Stimulated activated CD4-positive, alpha-beta T cell treated with anti-CD3 and anti-CD28 coated beads, Interleukin-4, amount 100 ng/mL, for 4 hours (primary cell): ENCODE measurements at places on chromosomes 1 and 21.

GRCh38 chr1:187696073-187696472, 867.3 kb downstream of the PLA2G4A start:
- DNase-seq = no peak

DNA sequence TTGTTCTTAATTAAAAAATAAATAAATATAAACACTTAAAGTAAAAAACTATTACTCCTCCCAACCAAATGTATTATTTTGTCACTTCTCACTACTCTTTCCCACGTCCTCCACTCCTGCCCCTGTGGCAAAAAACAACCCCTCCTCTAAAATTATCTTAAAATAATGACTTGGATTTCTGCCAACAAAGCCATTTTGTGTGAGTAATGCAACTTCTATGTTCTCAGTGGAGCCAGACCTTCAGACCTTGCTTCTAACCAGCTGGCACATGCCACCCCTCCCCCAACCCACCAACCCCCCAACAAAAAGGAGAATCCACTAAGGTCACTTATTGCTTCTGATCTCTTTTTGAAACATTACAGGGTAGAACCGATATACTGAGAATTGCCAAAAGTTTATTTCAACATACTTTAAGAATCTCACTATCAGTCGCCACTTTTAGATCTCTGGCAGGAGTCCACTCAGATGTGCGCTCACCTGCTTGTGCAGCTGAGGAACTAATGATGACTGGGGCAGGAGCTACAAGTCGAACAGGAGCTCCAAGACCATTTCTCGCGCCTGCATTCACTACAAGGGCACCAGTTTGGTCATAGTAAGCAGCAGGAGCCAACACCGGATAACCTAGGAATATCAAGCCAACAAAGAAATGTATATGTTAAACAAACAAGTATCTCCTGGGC, 58.3 kb upstream of the SDC3 start:
- no peak for DNase-seq

GRCh38 chr1:244789276-244789580, 46.2 kb upstream of the COX20 start:
- no peak for DNase-seq

- DNase-seq = no peak
Measured at GRCh38 chr1:38529391-38529790, 330.2 kb downstream of the RRAGC start.

DNA sequence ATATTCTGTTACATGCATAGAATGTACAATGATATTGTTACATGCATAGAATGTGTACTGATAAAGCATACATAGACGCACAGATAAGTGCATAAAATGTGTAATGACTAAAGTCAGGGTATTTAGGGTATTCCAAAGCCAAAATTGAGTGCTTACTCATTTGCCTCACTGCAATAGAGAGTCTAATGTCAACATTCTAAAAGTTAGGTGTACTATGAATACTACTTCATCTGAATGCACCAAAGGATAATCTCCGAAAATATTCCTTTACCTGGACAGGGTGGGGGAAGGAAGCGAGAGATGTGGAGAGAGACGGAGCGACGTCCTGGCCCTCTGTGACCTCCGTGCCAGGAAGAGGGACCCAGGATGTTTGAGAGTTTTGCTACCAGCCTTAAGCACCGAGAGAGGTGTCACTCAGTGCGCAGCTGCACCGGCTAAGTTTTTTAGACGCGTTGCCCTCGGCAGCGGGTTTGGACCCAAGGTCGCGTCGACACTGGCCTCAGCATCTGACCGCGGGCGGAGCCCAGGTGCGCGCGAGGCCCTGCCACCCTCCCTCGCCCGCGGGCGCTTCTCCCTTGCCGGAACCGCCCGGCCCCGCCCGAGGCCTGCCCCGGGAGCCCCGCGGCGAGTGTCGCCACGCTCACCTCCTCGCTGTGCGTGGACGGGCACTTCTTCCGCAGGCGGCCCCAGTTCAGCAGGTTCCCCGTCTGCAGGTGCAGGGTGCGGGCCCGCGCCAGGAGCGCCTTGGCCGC, 660 bp downstream of the GCLM start:
- peak; percentile 38 for DNase-seq

DNA sequence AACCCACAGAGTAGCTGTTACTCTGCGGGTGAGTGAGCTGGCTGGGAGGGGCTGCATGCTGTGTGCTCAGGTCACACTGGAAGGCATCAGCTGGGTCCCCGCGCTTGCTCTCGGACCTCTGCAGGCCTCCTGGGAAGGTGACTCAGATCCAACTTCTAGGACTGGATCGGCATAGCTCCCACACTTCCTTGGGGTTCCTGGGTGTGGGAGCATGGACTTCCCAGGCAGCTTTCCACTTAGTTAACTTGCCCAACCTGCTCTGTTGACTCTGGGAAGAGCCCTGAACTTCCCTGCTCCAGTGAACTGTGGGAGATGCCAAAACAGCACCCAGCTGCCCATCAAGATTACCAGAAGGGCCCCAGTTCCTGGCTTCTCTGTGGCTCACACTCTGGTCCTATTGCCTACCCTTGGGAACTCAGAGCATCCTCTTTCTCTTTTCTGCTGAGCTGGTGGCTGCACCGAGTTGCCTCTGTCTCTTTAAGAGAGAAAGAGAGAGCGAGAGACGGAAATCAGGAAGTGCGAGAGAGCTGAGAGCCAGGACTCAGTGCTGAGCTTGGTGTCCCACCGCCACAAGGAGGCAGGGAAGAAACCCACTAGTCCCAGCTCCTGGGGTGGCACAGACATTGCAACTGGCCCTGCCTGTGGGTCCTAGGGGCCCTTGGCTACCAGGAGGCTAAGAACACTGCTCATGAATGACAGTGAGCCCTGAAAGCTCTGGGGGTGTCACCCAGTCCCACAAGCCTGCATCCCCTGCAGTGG, at the start of gene IKBKE:
TSS of gene IKBKE (plus strand) at position 544 of the 759 bp plus-strand sequence. CDS start 2,752 bp downstream, outside the sequence.
- DNase-seq = peak; percentile 29

DNA sequence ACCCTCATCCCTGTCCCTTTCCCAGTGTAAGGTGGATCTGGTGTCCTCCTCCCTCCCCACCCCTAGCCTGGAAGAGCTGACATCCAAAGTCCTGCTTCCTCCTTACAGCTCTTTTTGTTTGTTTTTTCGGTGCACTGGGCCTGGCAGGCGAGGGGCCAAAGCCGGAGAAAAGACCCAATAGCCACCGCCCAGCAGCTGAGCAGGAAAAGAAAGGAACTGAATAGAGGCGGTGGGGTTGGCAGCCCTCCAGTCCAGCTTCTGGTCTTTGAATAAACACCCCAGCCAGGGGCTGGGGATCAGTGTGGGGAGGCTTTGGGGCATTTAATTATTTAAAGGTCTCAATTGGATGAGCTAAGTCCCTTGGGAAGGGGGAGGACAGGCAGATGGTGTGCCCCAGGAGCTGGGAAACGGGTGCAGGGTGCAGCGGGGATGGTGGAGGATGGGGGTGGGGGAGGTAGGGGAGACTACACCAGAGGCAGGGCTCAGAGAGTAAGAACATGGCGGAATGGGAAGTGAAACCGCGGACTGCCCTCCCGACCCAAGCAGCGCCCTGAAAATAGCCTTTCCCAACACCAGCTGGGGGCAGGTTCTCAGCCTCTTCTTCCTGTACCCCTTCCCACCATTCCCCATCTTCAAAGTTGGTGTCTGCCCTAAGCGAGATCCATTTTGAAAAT, 20.2 kb downstream of the BTG2 start:
- DNase-seq = no peak
